Uterus (tissue), 4 donors: ENCODE measurements at places on chromosomes 4 and X. TPM values are rescaled to one million over a fixed set of nuclear protein-coding genes. Genes with fewer than 3 reads are reported as not detected.

- DNase-seq = no peak
These were observed 46.9 kb downstream of the SMAD1 start for GRCh38 chr4:145528601-145529000.

DNA sequence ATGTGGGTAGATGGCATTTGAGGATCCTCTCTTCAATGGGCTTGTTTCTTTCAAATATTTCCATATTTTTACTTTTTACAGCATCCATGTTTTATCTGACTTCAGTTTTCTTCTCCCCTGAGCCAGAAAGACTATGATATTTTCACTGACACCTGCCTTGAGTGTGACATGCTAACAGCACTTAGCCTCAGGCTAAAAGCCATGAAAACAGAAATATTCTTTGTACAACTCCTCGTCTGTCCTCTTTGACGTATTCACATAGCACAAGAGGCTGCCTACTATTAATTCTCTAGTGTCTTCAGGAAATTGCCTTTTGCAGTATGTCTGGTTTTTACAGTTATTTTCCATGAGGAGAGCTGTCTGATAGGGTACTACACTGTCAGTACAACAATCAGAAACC is 215.0 kb downstream of the MAD2L1 start:
- no peak for DNase-seq

DNA sequence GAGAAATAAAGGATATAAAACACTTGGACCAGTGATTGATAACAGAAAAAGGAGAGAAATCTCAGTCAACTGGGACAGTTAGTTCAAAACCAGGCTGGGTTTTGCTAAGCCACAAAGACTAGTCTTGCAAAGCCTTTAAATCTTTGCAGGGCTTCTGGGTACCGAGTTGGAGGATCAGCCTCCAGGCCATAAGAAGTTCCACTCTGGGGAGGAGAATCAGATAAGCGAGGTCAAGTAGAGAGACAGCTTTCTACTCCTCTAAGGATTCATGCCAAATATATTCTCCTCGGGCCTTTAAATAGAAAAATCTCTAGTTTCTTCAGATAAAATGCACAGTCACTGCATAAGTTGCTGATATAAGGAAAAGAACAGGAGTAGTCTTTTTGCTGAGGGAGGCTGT is 92.7 kb downstream of the MFAP3L start:
- DNase-seq = no peak

DNA sequence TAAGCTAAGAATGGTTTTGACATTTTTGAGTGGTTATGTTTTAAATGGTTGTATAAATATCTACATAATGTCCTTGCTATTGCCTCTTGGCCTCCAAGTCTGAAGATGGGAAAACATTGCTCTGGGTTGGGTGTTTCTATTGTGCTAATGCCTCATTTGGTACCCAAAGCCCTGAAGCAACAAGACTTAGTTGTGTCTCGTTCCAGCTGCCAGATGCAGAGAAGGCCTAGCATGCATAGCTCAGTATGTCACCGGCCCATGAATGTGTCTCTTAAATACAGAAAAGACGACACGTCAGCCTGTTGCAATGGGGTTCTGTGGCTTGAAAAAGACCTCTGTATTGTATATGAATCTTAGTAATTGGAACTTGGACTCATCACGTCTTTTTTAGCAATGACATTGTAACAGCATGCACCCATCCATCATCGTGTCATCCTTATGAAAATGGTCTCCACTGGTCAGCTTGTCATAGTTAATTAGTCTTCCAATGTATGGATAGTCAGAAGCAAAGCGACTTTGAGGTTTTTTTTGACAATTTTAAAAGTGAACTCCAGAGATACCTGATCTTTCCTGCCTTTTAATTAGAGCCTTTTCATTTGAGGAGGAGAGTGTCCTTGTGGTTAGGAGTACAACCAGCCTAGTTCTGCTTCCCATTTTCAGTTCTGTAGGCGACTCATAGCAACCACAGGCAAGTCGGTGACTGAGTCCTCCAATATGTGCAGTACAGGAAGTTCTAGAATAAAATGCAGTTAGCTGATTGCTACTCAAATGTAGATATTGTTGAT is 126.4 kb upstream of the GATB start:
- no peak for DNase-seq

GRCh38 chr4:169054879-169055278 is 44.8 kb upstream of the CBR4 start:
- no peak for DNase-seq

DNA sequence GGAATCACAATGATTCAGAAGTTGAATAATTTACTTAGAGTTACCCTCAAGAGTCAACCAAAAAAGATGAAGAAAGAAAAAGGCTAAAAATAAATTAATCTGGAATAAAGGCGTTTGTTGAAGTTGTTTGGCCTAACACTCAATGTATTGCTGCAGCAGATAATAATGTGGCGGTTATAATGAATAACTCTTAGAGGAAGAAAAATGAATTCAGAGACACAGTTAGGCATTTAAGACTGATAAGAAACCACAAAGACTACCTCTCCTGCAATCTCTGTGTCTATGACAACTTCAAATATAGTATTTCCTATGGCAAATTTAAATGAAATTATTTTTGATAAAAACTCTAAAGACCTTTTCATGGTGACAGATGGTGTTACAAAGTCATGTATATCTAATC is 1369.1 kb upstream of the AGA start:
- no peak for DNase-seq

DNA sequence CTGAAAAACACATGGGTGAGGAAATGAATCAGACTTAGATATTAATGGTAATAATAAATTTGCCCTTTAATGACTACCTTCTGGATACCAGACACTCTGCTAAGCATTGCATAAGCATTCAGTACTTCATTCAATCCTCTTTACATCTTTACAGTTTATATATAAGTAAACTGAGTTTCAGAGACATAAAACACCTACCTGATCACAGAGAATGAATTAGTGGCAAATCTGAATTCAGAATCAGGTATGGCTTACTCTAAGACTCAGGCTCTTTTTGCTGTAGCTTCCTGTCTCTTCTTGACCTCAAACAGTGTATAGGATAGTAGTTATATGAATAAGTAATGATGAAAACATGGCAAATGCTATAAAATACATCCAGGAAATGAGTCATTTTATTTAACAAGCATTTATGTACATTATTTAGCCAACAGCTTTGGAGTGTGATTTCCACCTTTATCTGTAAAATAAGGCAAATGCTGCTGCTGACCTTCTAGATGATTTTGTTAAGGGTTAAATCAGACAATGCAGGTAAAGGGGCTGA is 83.9 kb downstream of the VEGFC start:
- no peak for DNase-seq

DNA sequence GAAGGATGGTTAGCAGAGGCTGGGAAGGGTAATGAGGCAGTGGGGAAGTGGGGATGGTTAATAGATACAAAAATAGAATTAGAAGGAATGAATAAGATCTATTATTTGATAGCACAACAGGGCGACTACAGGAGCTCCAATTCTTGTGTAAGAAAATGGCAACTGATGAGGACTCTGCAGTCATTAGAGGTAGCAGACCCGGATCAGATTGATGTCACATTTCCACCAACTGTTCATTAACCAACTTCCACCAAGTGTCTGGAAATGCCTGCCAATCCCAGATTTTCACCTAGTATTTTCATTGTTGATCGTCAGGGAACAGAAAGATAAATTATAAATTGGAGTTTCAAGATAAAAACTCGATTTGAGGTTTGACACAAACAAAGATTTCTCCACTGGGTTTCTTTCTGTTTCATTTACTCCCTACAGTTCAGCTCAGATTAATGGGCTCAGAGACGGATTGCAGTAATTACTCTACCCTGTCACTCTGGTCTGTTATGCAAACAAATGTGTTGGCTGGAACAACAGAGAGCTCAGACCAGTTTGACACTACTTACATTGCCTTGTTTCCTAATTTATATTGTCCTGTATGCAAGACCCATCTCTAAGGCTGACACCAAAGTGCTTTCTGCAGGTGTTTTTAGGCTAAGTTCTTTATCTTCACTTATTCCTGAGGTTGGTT is 909.2 kb upstream of the PRKX start:
- DNase-seq = no peak

GRCh38 chr4:85571008-85571407 is 96.1 kb downstream of the ARHGAP24 start:
- DNase-seq = no peak

GRCh38 chrX:118024482-118024881 is 92.1 kb downstream of the KLHL13 start:
- DNase-seq = no peak

GRCh38 chr4:168677063-168677462 is 180.2 kb downstream of the PALLD start:
- no peak for DNase-seq

DNA sequence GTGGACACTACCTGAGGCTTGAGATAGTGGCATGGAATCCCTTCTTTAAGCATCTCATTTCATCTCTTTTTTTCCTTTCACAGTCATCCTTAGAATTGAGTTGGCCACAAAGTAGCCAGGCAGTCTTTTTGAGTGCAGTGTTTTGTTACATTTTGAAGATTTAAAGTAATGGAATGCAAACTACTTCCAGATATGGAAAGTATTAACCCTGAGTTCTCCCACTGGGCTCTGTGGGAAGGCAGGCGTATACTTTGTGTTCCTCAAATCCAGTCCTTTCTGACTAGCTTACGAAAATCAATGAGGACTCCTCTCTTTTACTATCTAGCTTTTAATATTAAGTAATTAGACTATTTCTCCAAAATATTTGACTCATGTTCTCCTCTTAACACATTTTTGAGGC is 29.9 kb downstream of the PCDH10 start:
- DNase-seq = no peak

- DNase-seq = no peak
These were observed 99.0 kb downstream of the DHRSX start for GRCh38 chrX:2401590-2402360.

- no peak for DNase-seq
These were observed 57.3 kb upstream of the TCEAL2 start for GRCh38 chrX:102067966-102068723.

GRCh38 chrX:15322472-15322871 is 7.0 kb upstream of the ASB11 start:
- DNase-seq = no peak

DNA sequence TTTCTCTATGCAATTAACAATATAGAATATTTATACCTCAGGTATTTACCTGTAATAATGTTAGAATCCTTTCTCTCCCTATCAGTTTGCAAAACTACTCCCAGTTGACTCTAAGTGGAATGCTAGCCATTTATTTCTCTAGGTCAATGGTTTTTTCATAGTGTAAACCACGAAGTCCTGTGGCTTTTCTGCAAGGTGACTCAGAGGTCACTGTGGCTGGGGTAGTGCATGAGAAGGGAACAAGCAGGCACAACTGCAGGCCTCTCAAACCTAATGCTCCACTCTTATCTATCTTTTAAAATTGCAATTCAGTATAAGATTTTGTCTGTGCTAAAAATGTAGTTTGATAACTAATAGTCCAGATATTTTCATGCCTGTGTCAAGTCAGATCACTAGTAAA is 159.4 kb downstream of the ANTXR2 start:
- no peak for DNase-seq

DNA sequence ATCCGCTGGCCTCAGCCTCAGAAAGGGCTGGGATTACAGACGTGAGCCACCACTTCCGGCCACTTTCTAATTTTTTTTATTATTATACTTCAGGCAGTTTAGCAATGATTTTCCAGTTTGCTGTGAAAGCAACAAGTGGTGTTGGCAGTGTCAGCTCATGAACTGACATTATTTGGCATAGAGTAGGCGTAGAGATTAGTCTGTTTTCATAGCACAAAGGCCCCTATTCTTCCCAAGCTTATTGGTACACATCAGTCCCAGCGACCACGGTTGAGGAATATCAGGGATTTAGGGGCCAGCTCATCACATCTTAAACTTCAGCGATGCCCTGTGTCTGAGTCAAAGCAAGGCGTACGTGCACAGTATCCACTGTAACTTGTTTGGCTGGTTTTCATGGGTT is 53.0 kb upstream of the RASSF6 start:
- no peak for DNase-seq

GRCh38 chrX:38494239-38494823 is 67.0 kb upstream of the TSPAN7 start:
- no peak for DNase-seq

DNA sequence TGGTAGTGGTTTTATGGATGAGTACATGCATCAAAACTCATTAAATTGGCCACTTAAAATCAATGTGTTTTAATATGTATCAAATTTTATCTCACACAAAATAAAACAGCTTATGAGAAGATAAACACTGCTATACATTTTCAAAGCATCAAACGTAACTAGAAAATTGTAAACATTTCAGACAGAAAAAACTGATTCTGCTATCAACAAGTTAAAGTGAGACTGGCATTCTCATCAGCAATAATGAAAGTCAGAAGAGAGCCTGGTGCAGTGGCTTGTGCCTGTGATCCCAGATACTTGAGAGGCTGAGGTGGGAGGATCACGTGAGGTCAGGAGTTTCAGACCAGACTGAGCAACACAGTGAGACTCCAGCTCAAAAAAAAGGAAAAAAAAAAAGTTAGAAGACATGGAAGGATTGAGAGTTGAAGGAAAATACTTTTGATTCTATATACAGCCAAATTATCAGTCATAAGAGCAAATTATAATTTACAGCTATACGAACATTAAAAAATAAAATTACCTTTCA is 2.9 kb downstream of the TBCK start:
- no peak for DNase-seq

DNA sequence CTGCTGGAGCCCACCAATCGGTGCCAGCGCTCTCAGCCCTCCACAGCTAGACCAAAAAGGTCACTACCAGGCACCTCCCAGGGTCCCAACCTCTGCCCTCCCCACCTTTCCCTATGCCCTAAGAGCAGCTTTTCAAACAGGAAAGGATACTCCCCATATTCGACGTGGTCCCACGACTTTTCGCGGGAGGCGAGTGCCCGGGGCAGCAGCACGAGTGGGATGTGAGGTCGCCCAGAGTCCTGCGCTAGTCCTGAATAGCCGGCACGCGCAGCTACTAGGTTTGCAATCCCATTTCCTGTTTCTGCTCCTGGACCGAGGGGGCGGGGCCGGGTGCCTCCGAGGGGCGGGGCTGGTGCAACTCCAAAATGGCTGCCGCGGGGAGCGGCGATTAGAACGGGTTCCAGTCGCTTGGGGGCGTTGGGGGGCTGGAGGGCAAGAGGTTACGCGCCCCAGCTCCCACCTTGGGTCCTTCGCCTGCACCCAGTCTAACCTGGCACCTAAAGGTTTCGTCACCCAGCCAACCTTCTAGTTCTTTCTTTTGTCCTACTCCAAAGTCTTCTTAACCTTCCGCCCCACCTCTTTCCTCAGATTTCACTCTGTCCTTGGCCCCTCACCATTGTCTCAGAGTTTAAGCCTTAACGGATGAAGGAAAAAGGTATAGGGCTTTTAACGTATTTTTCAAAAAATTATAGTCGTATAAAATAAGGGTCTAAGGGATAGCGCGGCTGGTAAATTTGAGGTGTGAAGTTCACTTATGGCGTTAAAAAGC is 85.0 kb upstream of the TENT5D start:
- DNase-seq = peak; percentile 22

The CXCL13 gene
- total RNA-seq = not detected

The PYURF gene
- 116 TPM for total RNA-seq

The LINC00632 gene
- total RNA-seq = 38.4 TPM

The NHSL2 gene
- total RNA-seq = 7.6 TPM

The SMIM31 gene
- not detected for total RNA-seq

The SASH3 gene
- 0.26 TPM for total RNA-seq

The CCDC158 gene
- total RNA-seq = under 0.01 TPM
